ENCODE measurements at places on chromosomes 7 and 10. TPM values are rescaled to one million over a fixed set of nuclear protein-coding genes. Genes with fewer than 3 reads are reported as not detected.

DNA sequence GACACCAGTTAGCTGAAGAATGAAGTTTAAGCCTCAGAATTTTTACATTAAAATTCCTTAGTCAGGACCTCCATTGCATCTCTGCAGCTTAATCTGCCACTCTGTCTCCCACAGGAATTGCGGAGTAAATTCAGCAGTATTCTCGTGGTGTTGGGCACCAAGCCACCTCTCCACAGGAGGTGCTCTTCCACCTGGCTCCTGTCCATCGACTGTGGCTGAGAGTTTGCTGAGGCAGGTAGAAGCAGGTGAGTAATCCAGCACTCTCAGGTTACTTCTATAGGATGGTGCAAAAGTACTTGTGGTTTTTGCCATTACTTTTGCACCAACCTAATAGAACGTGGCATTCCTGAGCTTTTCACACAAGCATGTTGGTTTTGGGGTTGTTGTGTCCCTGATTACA, 134.1 kb downstream of the GFRA1 start:
- DNase-seq: no peak

DNA sequence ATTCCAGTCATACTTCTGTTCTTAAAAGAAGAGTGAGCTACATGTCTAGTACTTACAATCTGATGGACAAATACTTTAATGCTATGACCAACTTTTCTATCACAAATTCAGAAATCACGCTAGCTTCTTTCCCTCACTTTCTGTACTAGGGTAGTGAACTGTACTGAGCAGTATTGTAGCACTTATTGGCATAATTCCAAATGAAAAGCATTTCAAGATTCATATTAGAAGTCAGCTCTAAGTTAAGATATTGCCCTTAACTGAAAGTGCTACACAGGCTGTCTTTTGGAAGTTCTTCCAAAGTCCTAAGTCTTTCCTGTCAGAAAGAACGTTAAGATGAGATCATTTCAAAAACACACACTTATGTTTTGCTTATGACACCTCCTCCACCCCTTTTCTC, 13.4 kb downstream of the P4HA1 start:
- DNase-seq: peak; percentile 48

The TMEM140 gene
- total RNA-seq: 12.1 TPM

The ANXA11 gene
- total RNA-seq: 51.1 TPM

The TAS2R41 gene
- total RNA-seq: not detected

GRCh38 chr7:86953653-86954336, 105.7 kb downstream of the ELAPOR2 start:
- DNase-seq: no peak

The VAX1 gene
- total RNA-seq: not detected

The NAT16 gene
- total RNA-seq: not detected

The BAZ1B gene
- total RNA-seq: 75.6 TPM

- no peak for DNase-seq
Measured at GRCh38 chr10:29297678-29298077, 8.8 kb downstream of the LYZL1 start.

The PGAM2 gene
- total RNA-seq: not detected

DNA sequence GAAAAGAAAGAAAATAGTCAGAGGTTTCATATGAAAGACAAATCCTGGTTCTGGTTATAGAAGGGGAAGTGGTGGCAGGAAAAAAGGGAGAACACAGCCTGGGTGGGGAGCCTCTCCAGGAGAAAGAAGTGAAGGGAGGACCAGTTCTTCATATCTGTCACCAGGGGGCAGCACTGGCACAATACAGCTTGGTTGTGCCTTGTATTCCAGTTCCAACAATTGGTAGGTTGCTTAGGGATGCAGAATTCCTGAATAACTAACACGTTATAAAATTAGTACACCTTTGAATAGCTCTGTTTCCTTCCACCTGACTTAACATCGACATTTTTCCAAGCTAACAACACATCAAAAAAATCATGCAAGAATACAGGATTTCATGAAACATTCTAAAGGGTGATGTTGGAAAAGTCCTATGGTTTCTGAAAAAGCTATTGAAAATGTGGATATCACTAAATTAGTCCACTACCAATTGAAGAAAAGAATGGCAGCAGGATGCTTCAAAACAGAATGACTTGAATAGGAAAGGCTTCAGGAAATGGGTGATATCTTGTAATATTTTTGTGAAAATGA, 52.9 kb downstream of the CYP26A1 start:
- no peak for DNase-seq

GRCh38 chr10:99393036-99393435, 37.4 kb downstream of the GOT1 start:
- DNase-seq: peak; percentile 17

DNA sequence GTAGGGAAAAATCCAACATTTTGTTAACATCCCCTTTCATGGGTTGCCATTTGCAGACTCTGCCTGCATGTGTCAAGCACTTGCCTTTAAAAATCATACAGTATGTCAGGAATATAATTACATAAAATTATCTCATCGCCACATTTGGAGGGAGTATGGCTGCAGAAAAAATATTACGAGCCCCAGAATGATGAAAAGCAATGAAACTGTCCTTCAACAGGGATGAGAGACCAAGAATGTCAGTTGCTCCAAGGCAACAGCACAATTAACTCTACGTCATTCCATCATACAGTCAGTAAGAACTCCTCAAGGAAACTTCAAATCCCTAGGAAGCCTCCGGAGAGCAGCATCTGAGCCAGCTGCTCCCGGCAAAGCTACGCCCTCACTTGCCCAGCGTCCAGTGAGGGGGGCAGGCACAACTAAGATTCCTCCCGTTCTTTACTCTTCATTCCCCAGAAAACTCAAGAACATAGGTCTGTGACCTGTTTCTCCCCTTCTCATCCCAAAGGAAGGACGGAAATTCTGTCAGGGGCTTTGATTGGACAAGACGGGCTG, 132.9 kb downstream of the ANLN start:
- no peak for DNase-seq

- DNase-seq: no peak
Measured at GRCh38 chr10:122282909-122283308, 11.8 kb downstream of the BTBD16 start.

The RELN gene
- total RNA-seq: 7.5 TPM

DNA sequence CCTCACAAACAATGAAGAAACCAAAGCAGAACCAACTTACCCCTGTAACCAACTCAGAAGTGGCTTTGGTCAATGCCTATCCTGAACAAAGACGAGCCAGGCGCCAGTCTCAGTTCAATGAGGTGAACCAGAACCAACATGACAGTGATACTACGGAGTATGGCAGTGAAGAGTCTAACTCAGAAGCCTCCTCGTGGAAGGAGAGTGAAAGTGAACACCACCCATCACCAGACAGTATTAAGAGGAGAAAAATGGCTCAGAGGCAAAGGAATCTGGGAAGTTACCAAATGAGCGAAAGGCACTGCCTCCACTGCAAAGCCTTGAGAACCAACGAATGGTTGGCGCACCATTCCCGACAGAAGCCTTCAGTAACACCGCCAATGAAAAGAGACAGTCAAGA, 8.4 kb downstream of the SSMEM1 start:
- no peak for DNase-seq

- no peak for DNase-seq
Measured at GRCh38 chr10:44988957-44989585, 10.5 kb upstream of the DEPP1 start.

DNA sequence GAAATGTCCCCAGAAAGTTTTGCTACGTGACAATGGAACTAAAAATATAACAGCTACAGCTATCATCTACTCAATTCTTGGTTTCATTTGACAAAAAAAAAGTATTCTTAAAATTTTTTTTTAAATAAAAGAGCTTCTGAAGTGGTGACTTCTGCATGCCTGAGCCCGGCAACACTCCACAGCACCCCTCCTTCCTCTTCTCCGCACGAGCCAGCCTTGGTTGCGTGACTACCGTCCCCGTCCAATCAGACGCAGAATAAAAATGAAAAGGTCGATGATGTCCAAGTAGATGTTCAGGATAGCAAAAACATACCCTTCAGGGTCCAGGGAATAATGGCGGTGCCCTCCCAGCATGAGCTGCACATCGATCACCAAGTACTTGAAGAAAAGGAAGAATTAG, 34.5 kb upstream of the GATAD1 start:
- no peak for DNase-seq

The CASTOR2 gene
- total RNA-seq: 5.6 TPM

GRCh38 chr7:140390466-140391190, 7.7 kb downstream of the SLC37A3 start:
- peak; percentile 27 for DNase-seq

- no peak for DNase-seq
Measured at GRCh38 chr7:150721970-150722373, 5.6 kb downstream of the GIMAP1 start.

GRCh38 chr7:107697321-107698049, 36.9 kb downstream of the SLC26A4 start:
- no peak for DNase-seq

GRCh38 chr7:142089035-142089434, 22.5 kb upstream of the MGAM2 start:
- no peak for DNase-seq

- DNase-seq: peak; percentile 89
Measured at GRCh38 chr10:51224671-51225161, 150.4 kb downstream of the PRKG1 start.

The GDF2 gene
- not detected for total RNA-seq

DNA sequence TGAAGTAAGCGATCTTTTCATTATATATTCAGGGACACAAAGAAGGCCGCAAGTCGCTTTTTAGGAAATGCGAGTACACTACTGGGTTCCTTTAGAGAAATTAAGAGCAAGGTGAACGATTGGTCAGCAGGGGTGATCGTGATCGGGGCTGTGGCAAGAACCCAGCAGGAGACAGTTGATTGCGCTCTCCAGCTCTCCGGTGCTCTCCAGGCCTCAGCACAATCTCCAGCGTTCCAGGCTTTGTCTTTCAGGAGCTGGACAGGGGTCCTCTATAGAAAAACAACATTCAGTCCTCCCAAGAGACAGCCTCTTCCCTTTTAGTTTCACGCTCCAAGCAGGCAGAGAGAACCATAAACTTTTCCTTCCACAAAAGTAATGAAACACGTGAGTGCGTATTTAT, 170.5 kb upstream of the KLF6 start:
- DNase-seq: no peak

The SFRP4 gene
- total RNA-seq: 171 TPM

The KNDC1 gene
- total RNA-seq: 0.41 TPM

The ELMO1 gene
- 1.3 TPM for total RNA-seq

Measured in fibroblast of the aortic adventitia (primary cell).